Stimulated activated CD8-positive, alpha-beta memory T cell treated with anti-CD3 and anti-CD28 coated beads, Interleukin-7, amount 100 ng/mL, for 1 hour (primary cell): ENCODE measurements at places on chromosomes 12 and 14.

- DNase-seq: no peak
Measured at GRCh38 chr12:88544991-88545980, 35.0 kb downstream of the KITLG start.

DNA sequence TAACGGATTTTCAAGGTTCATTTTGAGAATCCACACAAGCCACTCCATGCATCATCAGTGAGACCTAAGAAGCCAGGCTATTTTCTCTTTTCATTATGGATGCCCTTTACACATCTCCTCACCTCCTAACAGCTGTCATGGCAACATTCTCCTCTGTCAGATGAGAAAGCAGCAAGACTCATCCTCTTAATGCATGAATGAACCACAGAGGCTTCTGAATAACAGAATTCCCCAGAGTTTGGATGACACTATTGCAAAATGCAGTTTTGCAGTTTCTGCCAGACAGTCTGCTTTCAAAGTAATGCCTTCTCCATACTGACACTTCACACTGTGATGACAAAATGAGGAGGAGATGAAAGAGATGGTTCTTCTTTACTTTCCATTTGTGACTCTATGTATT, 286.7 kb upstream of the GRIP1 start:
- DNase-seq: no peak

- no peak for DNase-seq
Measured at GRCh38 chr14:70032447-70032846, 153.2 kb downstream of the SMOC1 start.

- no peak for DNase-seq
Measured at GRCh38 chr14:67539116-67539515, 6.0 kb downstream of the PLEKHH1 start.

DNA sequence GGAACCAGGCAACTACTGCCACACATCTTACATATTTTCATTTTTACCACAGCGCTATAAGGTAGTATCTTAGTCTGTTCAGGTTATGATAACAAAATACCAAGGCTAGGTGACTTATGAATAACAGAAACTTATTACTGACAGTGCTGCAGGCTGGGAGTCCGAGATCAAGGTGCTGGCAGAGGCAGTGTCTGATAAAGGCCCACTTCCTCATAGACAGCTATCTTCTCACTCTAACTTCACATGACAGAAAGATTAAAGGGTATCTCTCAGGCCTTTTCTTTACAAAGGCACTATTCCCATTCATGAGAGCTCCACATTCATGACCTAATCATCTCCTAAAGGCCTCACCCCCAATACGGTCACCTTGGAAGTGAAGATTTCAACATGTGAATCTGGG, 59.8 kb upstream of the MDM1 start:
- DNase-seq: no peak

GRCh38 chr12:103333676-103334075, 162.1 kb downstream of the C12orf42 start:
- no peak for DNase-seq

DNA sequence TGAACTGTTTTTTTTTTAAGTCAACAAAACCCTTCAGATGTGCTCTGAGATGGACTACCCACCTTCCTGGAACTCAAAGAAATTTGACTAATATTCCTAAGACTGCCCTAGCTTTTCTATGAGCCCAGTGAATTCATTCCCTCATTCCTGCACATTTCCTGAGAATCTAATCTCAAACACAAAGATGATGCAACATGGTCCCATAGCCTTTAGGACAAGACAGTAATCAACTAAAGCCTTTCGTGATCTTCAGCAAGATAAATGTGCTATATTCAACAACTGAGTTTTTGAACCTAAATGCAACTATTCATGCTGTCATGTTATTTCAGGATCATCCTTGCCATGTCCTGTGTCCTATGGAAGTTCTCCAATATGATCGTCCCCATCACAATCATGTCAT, 5.0 kb downstream of the SETD3 start:
- no peak for DNase-seq

- no peak for DNase-seq
Measured at GRCh38 chr14:89912221-89912620, 42.3 kb downstream of the EFCAB11 start.

GRCh38 chr12:6307529-6307928, 3.0 kb upstream of the PLEKHG6 start:
- DNase-seq: no peak
